NCI-H526 treated with DMSO at 0.1 percent for 48 hours (cell line): ENCODE measurements at places on chromosomes 4 and X.

- DNase-seq = no peak
Measured at GRCh38 chrX:118536204-118536603, 40.6 kb downstream of the DOCK11 start.

GRCh38 chr4:135508006-135508714 is 1306.6 kb upstream of the PABPC4L start:
- no peak for DNase-seq

- DNase-seq = no peak
Measured at GRCh38 chrX:109533005-109533404, 3.6 kb upstream of the NXT2 start.

GRCh38 chrX:21940356-21940829 is at the start of gene SMS:
Gene SMS (plus strand): TSS chrX:21940709. CDS start chrX:21940825, 116 bp downstream.
- peak; percentile 54 for DNase-seq

- no peak for DNase-seq
Measured at GRCh38 chrX:53950130-53950733, 94.0 kb downstream of the PHF8 start.

DNA sequence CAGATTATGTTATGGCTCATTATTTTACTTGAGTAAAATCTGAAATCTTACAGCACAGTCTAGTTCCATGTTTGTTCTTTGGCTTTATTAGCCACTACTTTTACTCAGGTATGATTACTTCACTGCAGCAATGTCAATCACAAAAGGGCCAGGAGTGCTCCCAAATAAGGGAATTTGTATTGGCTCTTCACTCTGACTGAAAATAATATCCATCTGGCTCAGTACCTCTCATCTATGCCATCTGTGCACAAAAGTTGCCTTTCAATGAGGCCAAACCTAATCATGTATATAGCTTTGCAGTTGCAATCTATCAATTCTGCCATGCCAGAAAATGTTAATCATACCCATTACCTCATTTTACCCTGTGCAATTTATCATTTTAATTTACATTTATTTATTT is 161.1 kb downstream of the TECRL start:
- no peak for DNase-seq

DNA sequence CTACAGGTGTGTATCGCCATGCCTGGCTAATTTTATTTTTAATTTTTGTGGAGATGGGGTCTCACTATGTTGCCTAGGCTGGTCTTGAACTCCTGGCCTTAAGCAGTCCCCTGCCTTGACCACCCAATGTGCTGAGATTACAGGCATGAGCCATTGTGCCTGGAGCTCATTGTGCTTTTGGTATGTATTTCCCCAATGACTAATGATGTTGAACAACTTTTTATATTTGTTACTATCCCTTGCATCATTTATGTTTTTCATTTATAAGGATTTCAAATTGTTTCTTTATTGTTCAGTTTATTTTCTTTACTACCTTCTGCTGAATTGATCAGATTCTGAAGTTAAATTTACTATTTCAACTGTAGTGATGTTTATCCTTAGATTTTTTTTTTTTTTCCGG is 199.7 kb downstream of the CEP135 start:
- no peak for DNase-seq

- DNase-seq = peak; percentile 10
Measured at GRCh38 chr4:186948361-186949242, 224.9 kb upstream of the FAT1 start.

DNA sequence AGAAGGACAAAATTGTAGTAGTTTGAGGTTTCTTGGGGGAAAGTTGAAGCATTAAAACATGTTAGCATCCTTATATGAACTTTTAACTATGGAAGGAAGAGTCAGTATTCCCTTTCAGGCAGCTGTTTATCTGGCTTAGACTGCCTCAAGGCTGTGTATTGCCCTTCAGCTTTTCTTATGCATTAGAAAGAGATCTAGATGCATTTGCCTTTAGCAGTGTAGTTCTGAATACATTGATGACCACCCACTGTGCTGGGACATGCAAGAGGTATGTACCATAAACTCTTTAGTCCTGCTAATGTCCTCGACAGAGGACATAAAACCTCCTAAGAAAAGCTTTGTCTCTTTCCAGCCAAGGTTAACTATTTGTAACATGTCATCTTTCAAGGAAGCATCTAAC is 2.9 kb downstream of the FAM200B start:
- no peak for DNase-seq

- no peak for DNase-seq
Measured at GRCh38 chrX:2931612-2932011, 2.5 kb upstream of the ARSD start.

DNA sequence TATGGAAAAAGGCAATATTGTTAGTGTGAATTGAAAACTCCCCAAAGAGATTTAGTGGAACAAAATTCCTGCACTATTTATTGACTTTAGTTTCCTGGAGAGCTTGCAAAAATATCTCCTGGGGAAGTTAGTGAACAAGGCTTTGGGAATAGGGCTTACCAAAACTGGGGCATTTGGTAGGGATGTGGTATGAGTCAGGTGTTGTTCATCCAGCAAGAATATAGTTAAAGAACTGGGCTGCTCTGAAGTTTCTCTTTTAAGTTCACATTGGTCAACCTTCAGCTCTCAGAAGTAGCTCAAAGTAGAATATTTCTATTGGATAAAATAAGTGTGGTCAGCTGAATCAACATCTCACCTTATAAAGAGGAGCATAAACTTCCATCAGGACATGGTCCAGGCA is 185.0 kb downstream of the CPE start:
- no peak for DNase-seq
